BE2C (cell line): ENCODE measurements at places on chromosomes 3 and 15.

DNA sequence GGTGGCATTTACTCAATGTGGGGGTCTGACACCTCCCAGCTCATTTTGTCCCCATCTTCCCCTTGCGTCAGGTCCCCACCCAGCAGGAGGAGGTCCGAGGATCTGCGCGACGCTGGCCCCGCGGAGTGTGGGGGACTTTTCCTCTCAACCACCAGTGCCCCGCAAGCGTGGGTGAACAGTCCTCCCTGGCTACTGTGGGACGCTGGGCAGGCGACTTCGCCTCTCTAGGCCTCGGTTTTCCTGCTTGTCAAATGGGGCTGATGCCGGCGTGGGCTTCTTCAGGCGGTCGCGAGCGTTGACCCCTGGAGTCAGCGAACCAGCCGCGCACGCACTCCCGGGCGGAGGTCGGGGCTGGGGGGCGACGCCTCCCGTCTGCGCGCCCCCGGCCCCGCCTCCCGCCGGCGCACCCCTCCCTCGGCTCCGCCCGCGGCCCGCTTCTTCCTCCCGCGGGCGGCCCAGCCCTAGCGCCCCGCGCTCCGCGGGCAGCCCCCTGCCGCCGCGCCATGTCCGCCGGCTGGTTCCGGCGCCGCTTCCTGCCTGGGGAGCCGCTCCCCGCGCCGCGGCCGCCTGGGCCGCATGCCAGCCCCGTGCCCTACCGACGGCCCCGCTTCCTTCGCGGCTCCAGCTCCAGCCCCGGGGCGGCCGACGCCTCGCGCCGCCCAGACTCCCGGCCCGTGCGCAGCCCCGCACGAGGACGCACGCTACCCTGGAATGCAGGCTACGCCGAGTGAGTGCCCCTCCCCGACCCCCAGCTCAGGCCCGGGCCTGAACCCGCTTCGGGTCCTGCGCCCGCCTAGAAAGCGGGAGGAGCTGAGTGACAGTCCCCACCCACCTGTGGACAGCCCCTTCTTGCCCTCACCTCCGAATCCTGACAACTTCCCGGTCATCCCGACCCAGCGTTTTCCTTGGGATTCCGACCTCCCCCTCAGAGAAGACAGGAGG lies at the start of gene PPM1M:
Gene PPM1M, plus strand, starts transcription at position 438 of the 942 bp plus-strand sequence. Its CDS starts 66 bp downstream, at position 504.
- peak; percentile 35 for DNase-seq

GRCh38 chr3:37243820-37244748 lies 69.7 kb upstream of the LRRFIP2 start:
- DNase-seq: peak; percentile 80

- DNase-seq: no peak
These were observed 120.7 kb upstream of the MDFIC2 start for GRCh38 chr3:70433091-70433490.

DNA sequence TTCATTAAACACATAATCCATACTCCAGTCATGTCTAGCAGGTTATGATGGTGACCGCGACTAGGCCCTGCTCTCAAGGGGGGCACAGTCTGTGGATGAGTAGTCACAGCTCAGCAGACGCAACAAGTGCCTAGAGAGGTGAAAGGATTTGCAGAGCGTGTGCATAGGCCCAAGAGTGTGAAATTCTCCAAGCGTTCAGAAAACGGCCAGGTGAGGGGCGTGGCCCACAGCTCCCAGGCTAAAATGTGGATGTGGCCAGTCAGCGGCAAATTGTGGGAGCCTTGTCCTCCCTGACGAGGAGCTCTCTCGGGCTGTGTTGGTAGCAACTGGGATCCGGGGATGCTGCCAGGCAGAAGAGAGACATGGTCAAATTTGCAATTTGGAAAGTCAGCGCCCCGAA lies 46.4 kb upstream of the TSEN2 start:
- DNase-seq: no peak

DNA sequence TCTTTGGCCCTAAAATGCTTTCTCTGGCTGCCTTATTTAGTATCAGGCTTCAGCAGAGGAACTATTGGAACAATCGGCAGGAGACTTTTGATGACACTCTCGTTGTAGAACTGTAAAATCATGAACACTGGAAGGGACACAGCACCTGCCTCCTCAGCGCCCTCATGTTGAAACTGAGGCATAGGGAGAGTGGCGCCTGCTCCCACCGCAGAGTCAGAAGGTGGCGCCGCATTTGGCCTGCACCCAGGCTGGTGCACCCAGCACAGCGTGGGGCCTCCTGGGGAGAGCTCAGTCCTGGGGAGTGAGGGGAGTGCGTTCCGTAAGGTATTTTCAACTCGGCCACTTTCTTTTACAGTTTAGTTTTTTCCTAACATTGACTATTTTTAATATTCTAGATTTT lies 78.2 kb upstream of the BLM start:
- no peak for DNase-seq

DNA sequence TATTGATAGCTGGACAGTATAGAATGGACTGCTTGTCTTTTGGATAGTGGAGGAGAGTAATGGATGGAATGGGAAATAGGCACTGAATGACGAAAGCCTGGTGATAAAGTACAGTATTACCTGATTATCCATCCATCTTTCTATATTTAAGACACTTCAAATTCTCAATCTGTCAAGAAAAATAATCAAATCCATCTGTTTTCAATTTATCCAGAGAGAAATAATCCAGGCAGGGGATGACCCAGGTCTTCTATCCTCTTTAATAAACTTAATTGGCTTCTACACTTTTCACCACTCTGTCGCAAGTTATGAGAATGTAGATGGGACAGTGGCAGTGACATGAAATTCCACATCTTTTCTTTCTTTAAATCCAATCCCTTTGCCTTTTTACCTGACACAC lies 420.3 kb upstream of the PDZRN3 start:
- no peak for DNase-seq

DNA sequence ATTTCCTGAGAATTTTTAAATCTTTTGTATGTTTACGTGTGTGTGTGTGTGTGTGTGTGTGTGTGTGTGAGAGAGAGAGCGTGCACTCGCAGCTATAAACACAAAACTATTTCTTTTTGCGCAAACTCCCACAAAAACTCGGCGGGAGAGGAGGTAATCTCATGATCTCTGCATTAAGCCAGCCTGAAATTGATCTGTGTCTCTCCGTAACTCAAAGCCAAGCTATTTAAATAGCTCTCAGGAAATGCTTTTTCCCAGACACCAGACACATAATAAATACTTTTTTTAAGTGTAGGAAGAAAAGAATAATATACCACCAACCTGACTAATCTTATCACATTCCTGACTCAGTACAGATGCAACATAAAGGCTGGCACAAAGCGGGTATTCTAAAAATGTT lies 226.8 kb downstream of the MAGI1 start:
- DNase-seq: no peak

DNA sequence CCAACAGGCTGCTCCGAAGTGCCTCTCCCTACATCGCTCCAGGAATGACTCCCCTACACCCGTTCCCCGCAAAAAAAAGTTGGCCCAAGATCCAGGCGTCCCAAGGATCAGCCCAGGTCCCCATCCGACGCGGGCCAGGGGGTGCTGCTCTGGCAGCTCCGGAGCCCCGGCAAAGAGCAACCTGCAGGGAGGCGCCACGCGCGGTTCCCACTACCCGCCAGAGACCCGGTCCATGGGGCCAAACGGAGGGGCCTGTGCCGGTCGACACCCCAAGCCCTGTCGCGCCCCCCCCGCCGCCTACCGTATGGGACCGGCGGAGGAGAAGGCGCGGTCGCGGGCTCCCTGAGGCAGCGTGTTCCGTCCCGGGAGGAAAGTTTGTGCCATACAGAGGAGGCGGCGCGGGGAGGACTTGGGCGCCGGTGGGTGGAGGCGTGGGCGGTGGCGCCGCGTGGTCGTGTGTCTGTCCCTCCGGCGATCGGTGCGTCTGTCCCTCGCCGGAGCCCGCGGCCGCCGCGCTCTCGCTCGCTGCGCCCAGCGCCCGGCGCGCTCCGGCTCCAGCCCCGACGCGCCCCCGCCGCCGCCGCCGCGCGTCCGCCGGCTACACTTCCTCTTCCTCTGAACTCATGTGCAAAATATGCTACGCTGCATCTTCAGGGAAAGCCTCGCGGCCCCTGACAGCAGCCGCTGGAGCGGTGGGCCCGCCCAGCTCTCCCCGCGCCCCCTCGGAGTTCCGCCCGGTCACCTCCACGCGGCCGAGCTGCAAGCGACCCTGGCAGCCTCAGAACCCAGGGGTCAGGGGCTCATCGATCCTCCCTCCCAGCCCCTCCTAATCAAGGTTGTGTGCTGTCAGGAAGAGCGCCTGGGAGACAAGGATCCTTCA lies at the start of gene RFTN1:
Gene RFTN1, minus strand, starts transcription at position 559 of the 880 bp plus-strand sequence. CDS start 19,830 bp downstream, outside the sequence.
- peak; percentile 28 for DNase-seq

DNA sequence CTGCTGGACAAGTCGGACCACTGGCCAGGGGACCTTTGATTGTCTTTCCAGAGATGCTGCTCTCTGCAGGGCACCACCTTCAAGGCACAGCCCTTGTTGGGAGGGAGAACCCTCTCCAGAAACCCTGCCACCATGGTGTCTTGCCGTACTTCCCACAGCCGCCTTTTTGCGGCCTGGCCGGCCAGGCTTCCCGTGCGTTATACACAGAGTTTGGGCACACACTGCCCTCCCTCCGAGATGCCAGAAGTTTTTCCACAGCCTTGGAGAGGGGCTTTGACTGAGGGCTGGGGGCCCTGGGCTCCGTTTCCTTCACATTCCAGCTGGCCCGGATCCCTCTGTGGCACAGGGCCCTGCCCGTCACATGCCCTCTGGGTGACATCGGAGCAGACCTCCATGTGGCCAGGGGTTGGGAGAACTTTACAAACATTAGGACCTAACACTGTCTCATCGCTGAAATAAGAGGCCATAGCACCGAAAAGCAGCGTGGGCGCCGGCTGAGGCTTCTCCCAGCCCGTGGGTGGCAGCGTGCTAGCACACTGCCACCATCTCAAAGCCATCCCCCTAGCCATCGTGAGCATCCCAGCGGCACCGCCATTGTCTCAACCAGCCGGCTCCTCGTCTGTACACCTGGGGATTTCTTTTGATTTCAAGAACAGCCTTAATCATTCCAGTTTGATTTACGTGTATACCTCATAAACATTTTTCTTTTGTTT lies 6.3 kb upstream of the APEH start:
- no peak for DNase-seq

GRCh38 chr3:21544076-21544462 lies 206.9 kb downstream of the ZNF385D start:
- no peak for DNase-seq

DNA sequence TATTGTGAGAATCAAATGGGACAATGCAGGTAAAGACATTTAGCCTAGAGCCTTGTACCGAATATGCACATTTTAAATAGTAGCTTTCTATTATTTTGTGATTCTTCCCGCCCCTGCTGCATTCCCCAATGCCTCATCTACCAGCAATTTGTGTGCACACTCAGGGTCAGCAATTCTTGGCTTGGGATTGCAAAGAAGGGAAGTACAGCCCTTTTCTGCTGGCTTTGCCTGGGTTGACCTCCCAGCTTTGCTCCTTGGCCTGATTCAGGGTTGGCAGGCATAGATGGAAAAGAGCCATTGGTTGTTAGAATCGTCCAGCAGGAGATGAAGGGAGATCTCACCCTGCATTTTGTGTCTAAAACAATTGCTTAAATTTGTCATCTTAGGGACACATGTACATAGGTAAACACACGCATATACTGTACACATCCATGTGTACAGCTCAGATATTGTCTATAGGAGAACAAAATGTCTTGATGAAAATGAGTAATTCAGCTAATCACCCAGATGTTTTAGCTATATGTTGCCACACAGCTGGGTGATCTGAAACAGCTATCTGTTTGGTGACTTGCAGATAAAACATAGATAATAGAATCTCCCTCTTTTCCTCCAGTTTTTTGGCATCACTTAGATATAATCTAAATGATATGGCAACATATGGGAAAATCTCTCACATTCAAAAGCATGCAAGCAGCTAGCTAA lies 340.9 kb upstream of the TBL1XR1 start:
- DNase-seq: no peak

GRCh38 chr15:68218331-68218730 lies 11.2 kb downstream of the CLN6 start:
- no peak for DNase-seq

- DNase-seq: peak; percentile 39
These were observed 56.8 kb upstream of the TFRC start for GRCh38 chr3:196138482-196139254.

DNA sequence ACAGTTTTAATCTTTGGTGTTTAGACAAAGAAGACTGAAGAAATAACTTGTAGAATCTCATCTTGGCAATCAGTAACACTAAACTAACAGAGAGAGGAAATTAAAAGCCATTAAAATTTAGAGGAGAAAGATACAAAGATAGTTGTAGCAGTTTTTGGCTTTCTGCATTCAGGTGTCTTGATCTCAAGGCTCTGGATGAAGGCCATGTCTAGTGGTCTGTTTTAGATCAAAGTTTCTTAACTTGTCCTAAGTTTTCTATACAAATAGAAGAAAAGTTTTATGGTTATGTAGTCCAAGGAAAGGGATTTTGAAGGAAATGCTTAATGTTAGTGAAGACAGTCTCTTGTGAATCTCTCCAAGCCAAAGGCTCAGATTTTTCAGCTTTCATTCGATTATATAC lies 222.9 kb downstream of the BCHE start:
- DNase-seq: no peak

DNA sequence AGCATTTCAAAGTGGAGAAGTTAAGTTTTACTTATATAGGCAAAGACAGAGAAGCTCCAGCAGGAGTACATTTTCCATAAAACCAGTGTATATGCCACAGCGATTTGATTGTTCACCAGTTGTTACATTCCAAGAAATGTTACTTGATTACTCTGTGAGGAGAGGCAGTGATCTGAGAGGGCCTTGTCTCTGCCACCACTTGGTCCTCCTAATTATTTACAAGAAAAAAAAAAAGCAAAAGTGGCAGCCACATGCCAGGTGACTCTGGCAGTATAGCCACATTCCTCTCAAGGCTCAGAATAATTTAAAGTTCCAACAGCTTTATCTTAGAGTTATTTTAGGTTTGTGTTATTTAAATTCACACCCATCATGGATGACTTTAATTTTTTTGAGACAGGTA lies 1077.8 kb downstream of the ZPLD1 start:
- DNase-seq: no peak

DNA sequence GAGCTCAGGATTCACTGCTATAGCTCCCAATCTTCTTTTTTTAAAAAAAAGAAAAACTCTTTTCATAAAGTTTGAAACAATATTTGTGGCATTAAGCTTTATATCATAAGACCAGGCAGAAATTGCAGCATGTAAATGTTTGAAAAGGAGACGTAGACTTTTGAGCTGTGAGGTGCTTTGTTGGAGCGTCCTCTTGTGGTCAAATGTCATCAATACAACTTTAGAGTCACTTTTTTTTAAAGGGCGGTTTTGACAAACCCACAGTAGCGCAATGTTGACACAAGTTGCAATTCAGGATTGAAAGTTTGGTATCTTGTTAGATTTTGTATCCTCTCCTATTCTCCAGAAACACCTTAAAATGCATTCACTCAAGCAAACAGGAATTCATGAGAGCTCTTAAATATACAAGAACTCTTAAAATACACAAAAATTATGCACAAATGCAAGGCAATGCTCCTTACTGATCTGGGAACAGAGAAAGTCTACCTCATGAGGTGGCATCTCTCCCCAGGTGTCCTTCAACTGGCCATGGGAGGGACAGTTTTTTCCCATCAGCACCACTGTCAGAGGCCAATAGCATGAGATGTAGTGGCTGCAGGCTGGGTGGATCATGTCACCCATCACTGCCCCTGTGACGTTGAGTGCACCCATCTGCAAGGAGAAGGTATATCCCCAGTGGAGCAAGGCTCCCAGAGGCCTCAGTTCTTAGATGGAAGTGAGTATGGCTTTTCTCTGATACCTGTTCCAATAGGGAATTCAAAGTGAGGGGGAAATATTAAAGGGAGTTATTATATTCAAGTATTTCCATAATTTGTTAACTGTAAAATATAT lies 70.7 kb downstream of the ANXA2 start:
- peak; percentile 35 for DNase-seq
